ENCODE measurements at places on chromosomes 1 and 21.
A peak's percentile ranks its signal among the peaks of the same experiment; 100 is the strongest.

DNA sequence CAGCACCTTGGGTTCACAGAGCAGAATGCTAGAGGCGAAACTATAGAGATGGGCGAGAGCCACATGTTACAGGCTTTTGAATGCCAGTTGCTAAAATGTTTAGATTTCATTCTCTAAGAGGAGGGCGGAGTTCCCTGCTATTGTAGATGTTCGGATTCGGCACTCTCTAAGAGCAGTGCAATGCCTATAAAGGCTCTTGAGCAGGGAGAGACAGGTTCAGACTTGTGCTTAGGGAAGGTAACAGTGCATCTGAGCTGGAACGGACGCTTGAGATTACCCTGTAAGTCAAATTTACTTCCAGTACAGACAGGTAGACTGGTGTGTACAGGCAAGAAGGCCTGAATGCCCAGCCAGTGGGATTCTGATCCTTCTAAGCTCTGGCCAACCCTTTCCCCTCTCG, 15.3 kb downstream of the LURAP1 start:
- no peaks in the 10 kb centered on the region for H3K27me3 ChIP-seq
- no peaks in the 10 kb centered on the region for H3K36me3 ChIP-seq

GRCh38 chr1:111192658-111193519, 7.6 kb downstream of the DENND2D start:
- peak overlapping the region; percentile 52 for H3K4me3 ChIP-seq
- H3K27me3 ChIP-seq, result no peaks in the 10 kb centered on the region
- DNase-seq, result no peak
- peaks cover 68% of the 10 kb centered on the region for H3K4me1 ChIP-seq
- peak overlapping the region; percentile 76 for H3K27ac ChIP-seq
- H3K36me3 ChIP-seq, result peaks cover 97% of the 10 kb centered on the region

- H3K27me3 ChIP-seq, result peaks cover 10% of the 10 kb centered on the region
- no peak overlapping the region for H3K27ac ChIP-seq
- H3K36me3 ChIP-seq, result no peaks in the 10 kb centered on the region
- no peak for DNase-seq
- peaks cover 22% of the 10 kb centered on the region for H3K4me1 ChIP-seq
- H3K4me3 ChIP-seq, result no peak overlapping the region
Measured at GRCh38 chr1:43937179-43937865, 3.7 kb downstream of the ARTN start.

DNA sequence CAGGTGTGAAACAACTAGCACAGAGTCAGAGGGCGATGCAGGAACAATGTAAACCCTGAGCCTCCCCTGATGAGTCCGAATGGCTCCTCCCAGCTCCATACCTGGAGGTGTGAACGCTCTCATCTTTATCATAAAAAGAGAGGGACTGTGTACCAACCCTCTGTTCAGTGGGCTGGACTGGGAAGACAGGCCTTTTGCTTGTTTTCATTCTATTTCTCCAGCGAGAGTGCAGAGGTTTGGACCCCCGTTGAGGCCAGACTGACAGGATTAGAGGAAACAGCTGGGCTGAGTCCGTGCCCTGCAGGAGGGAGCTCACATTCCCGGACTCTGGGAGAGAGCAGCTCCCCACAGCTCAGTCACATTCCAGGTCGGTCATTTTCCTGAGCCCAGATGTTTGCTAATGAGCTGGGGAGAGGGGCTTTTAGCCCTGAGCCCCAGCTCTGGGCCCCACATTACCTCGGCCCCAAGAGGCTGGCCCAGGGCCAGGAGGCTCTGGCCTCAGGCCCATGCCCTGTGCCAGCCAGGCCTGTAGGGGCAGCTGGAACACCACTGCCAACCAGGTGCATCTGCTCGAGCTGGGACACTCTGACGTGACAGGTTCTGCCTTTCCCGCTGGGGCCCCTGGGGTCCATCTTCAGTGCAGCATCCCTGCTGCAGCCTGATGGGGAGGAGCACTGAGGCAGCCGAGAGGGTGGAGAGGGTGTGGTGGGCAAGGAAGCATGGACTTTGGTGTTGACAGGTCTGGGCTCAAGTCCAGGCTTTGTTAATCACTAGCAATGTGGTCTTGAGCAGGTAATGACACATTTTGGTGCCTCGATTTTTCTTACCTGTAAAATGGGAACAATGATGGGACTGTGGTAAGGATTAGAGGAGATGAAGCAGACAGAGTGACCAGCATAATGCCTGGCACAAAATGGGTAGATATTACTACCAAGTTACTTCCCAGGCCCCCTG, 3.5 kb upstream of the NBL1 start:
- H3K27ac ChIP-seq, result no peak overlapping the region
- H3K4me3 ChIP-seq, result no peak overlapping the region
- peaks cover 12% of the 10 kb centered on the region for H3K27me3 ChIP-seq

GRCh38 chr1:232459087-232459486, 170.8 kb downstream of the SIPA1L2 start:
- H3K4me3 ChIP-seq, result no peak overlapping the region
- no peaks in the 10 kb centered on the region for H3K4me1 ChIP-seq
- no peak for DNase-seq
- no peaks in the 10 kb centered on the region for H3K36me3 ChIP-seq
- H3K27me3 ChIP-seq, result no peaks in the 10 kb centered on the region

DNA sequence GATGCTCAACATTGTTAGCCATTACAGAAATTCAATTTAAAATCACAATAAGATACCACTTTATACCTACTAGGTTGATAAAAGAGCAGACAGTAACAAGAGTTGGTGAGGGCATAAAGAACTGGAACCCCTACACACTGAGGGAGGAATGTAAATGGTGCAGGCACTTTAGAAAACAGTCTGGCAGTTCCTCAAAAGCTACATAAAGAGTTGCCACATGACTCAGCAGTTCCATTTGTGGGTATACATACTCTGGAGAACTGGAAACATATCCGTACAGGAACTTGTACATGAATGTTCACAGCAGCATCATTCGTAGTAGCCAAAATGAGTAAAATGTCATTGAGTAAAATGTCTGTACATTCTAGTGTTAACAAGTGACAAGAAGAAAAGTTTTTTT, 17.0 kb downstream of the NSL1 start:
- H3K4me1 ChIP-seq, result no peaks in the 10 kb centered on the region
- no peak for DNase-seq
- peaks cover 10% of the 10 kb centered on the region for H3K36me3 ChIP-seq
- H3K27me3 ChIP-seq, result no peaks in the 10 kb centered on the region
- H3K4me3 ChIP-seq, result no peak overlapping the region

DNA sequence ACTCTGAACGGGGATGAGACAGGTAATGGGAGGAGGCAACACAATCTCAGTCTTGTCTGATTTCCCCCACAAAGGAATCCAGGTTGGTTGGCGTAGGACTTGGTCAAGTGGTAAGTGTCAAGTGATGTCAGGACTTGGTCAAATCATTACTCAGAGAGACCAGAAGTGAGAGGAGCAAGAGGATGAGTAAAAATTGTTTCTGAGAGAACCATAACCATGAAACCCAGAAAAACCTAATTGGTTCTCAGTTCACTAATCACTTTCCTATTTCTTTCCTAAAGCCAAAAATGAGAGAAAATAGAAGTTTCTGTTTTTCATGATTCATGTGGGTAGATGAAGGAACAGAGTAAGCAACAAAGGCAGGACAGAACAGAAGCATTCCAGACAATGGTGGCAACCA, 5.0 kb downstream of the PHC2 start:
- H3K27ac ChIP-seq, result no peak overlapping the region
- peaks cover 39% of the 10 kb centered on the region for H3K27me3 ChIP-seq
- no peak overlapping the region for H3K4me3 ChIP-seq
- no peak for DNase-seq
- peaks cover 8% of the 10 kb centered on the region for H3K4me1 ChIP-seq

- no peaks in the 10 kb centered on the region for H3K27me3 ChIP-seq
- H3K36me3 ChIP-seq, result no peaks in the 10 kb centered on the region
- H3K4me1 ChIP-seq, result no peaks in the 10 kb centered on the region
Measured at GRCh38 chr1:36966242-36966641, 68.1 kb downstream of the GRIK3 start.

DNA sequence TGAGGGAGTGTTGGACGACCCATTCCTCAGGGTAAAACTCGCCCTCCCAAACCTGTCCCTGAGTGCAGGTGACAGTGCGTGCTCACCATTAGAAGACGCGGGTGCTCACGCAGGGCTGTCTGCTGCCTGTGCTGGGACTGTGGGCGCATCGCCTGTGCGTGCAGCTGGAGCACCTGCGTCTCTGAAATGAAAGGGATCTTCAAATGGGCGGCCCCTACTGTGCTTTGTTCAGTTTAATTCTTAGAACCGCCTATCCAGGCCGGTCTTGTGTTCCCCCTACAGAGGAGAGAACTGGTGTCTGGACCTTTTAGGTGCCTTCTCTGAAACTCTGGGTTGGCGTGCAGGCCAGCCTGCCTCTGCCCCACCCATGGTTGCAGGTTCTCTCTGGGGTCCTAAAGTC, 125.8 kb downstream of the PCBP3 start:
- no peak overlapping the region for H3K27ac ChIP-seq
- no peak overlapping the region for H3K4me3 ChIP-seq
- H3K27me3 ChIP-seq, result no peaks in the 10 kb centered on the region
- no peak for DNase-seq

GRCh38 chr1:247740721-247741120, 2.3 kb downstream of the OR14K1 start:
- no peaks in the 10 kb centered on the region for H3K36me3 ChIP-seq
- H3K27me3 ChIP-seq, result no peaks in the 10 kb centered on the region
- no peak overlapping the region for H3K4me3 ChIP-seq

- no peak overlapping the region for H3K4me3 ChIP-seq
Measured at GRCh38 chr1:1388078-1388472, 11.1 kb downstream of the CCNL2 start.

DNA sequence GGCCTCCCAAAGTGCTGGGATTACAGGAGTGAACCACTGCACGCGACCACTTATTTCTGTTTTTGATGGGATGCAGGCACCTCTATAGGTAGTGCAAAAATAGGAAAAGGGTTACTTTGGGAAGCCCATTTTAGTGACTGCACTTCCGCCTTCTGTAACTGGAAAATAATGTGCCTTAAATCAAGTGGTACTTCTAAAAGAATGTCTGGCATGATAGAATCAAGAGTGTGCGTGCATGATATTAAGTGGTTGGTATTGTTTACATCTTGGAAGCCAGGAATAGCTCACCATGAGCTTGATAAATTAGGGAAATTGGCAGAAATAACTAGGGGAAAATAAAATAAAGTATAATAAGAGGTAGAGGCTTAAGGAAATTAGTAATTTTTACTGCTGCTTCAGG, 1067.0 kb downstream of the ADGRL2 start:
- DNase-seq, result no peak
- no peaks in the 10 kb centered on the region for H3K36me3 ChIP-seq
- no peaks in the 10 kb centered on the region for H3K27me3 ChIP-seq
- no peaks in the 10 kb centered on the region for H3K4me1 ChIP-seq
- no peak overlapping the region for H3K4me3 ChIP-seq
- H3K27ac ChIP-seq, result no peak overlapping the region

DNA sequence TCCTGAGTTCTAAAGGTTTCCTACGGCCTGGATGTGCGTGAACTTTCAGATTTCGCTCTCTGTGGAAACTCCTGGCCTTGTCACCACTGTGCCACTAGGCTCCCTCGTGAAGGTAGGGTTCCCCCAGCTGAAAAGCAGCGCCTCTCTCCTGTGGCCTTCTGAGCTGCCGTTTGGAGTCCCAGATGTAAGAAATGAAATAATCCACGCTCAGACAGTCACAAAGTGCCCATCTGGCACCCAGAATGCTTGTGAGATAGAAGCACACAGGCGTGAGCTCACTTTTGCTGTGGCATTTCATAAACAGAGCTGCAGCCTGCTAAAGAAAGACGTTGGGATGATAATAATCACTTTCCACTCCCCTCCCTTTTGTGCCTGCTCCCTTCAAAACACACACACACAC, 65.8 kb downstream of the LMO4 start:
- H3K36me3 ChIP-seq, result no peaks in the 10 kb centered on the region
- H3K27ac ChIP-seq, result no peak overlapping the region
- H3K4me3 ChIP-seq, result no peak overlapping the region

GRCh38 chr21:42094811-42095210, 23.7 kb downstream of the UMODL1 start:
- no peaks in the 10 kb centered on the region for H3K4me1 ChIP-seq
- no peaks in the 10 kb centered on the region for H3K36me3 ChIP-seq
- no peaks in the 10 kb centered on the region for H3K27me3 ChIP-seq
- H3K27ac ChIP-seq, result no peak overlapping the region
- DNase-seq, result no peak

DNA sequence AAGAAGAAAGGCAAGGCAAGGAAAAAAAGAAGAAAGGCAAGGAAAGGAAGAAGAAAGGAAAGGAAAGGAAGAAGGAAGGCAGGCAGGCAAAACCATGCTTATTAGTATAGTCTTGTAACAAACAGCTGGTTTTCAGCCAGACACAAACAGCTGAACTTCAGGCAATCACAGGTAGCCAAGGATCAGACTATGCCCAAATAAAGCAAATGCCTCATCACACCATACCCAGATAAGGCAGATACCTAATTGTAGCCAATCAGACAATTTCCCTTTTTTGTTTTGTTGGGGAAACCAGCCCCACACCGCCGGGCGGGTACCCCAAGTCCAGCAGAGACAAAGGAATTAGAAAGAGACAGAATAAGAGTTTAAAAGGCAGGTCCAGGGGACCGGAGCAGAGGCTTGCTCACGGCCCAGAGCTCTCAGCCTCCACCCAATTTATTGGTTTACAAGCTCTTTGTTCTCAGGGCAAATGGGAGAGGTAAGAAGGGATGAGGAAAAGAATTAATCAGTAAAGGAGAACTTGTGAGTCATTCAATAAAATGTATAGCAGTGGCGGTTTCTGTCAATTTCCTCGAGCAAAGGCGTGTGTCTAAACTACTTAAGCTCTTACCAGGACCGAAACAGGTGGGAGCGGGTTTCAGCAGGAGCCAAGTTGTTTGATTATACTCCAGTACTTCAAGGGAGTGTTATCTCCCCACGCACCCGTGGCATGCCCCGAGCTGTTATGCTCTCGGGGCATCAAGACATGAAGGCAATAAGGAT, 886.8 kb downstream of the KCNT2 start:
- H3K27ac ChIP-seq, result no peak overlapping the region
- no peaks in the 10 kb centered on the region for H3K27me3 ChIP-seq
- DNase-seq, result no peak
- H3K4me1 ChIP-seq, result no peaks in the 10 kb centered on the region
- H3K4me3 ChIP-seq, result no peak overlapping the region

All from CD4-positive, CD25-positive, alpha-beta regulatory T cell (primary cell).